Thoracic aorta (tissue), 2 donors: ENCODE measurements at places on chromosomes 1 and 21. TPM values are rescaled to one million over a fixed set of nuclear protein-coding genes. Genes with fewer than 3 reads are reported as not detected.

LMX1A gene
- 0.68 TPM for total RNA-seq

ERICH3 gene
- not detected for total RNA-seq

BCL2L15 gene
- 0.14 TPM for total RNA-seq

AQP10 gene
- total RNA-seq, result not detected

MYOC gene
- 38.4 TPM for total RNA-seq

PRKAA2 gene
- total RNA-seq, result 16.9 TPM

SPATA1 gene
- 3.6 TPM for total RNA-seq

DMBX1 gene
- not detected for total RNA-seq

- H3K4me1 ChIP-seq, result peaks cover 18% of the 10 kb centered on the region
- no peaks in the 10 kb centered on the region for H3K36me3 ChIP-seq
- DNase-seq, result no peak
These were observed 20.2 kb upstream of the LRRC3 start for GRCh38 chr21:44434936-44435635.

DNA sequence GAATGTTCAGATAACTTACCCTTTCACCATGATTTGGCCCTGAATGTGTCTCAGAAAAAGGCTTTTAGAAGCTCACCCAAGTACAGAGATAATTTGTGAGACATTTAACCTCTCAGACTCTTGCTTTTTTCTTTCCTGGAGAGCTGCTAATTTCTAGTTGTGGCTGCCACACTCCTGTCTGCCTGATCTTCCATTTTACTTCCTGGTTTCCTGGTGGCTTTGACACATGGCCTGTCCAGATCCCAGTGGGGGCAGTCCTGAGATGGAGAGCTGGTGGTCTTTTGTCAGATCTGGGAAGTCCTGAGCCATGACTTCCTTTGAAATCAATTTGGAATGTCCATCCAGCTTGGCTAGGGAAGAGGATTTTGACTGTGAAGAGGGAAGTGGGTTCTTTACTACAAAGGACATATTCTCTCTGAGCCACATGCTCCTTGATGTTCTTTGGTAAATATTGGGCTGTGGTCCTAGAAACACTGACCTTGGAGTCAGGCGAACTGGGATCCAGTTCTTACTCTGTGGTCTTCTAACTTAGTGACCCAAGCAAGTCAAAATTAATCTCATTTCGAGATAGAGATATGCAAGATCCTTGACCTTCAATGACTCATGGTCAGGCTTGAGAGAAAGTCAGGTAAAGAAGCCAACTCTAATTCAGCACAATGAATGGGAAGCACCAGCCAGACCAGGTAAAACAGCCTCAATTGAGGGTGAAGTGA lies 78.0 kb upstream of the HSD17B7 start:
- H3K27ac ChIP-seq, result no peak overlapping the region
- H3K4me3 ChIP-seq, result no peak overlapping the region
- H3K36me3 ChIP-seq, result no peaks in the 10 kb centered on the region
- peaks cover 49% of the 10 kb centered on the region for H3K4me1 ChIP-seq
- no peak for DNase-seq

GRCh38 chr1:34709547-34709946 lies 45.3 kb upstream of the GJB5 start:
- no peak overlapping the region for H3K27ac ChIP-seq
- DNase-seq, result no peak
- H3K27me3 ChIP-seq, result no peaks in the 10 kb centered on the region
- H3K4me3 ChIP-seq, result no peak overlapping the region
- no peaks in the 10 kb centered on the region for H3K4me1 ChIP-seq

DNA sequence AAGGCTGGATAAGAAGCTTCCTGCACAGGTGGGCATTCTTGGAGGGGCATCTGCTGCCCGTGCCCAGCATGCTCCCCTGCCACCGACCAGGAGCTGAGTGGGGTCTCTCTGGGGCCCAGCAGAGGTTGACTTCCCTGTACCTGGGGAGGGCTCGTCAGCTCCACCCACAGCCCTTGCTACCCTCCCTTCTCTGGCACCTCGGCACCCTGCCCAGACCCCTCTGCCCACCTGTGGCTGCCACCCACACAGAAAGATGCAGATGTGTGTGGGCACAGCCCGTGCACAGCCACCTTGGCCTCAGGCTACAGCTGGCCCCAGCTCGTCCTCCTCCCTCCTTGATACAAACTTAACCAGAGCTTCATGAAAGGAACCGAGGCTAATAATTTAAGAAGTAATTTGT lies 241.2 kb upstream of the VAMP3 start:
- no peaks in the 10 kb centered on the region for H3K27me3 ChIP-seq
- no peak for DNase-seq
- no peaks in the 10 kb centered on the region for H3K36me3 ChIP-seq
- H3K4me3 ChIP-seq, result no peak overlapping the region
- no peak overlapping the region for H3K27ac ChIP-seq

GRCh38 chr21:41611966-41612606 lies 104.1 kb upstream of the TMPRSS2 start:
- H3K4me3 ChIP-seq, result no peak overlapping the region
- H3K27me3 ChIP-seq, result no peaks in the 10 kb centered on the region
- DNase-seq, result no peak
- peak overlapping the region; percentile 96 for H3K27ac ChIP-seq
- no peaks in the 10 kb centered on the region for H3K36me3 ChIP-seq

DNA sequence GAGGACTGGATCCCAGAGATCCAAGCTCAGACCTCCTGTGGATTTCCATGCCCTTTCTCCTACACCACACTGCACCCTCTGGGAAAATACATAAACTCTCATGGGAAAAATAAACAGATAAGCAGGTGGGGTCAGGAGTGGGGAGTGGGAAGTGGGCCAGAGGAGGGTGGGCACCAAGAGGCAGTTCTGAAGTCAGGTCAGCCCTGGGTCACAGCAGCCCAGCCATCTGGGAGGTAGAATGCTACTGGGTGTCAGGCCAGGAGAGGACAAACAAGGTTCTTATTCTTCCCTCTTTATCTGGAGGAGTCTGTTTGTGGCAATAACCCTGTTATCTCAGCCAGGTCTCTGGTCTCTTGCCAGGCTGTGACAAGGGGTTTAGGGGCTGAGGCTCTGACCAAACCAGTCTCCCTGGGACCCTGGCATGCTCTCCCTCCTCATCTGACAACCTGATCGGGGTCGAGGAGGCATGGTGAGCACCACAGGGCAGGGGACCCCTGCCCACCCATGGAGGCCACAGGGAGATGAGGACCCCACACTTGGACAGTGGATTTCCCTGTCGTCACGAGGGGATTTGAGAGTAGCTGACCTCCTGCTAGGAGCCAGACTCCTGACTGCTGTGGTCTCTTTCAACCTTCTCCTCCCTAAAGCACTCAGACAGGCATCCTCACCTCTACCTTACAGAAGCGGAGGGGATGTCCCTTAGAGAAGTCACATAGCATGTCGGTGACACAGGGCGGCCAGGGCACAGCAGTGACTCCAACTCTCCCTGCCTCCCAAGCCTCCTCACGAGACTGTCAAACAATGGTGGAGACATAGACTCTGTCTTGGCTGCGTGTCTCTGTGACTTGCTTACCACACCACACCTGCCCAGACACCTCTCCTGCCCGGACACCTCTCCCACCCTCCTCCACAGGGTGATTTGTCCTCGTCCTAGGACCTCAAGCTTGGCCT lies 51.3 kb upstream of the IFFO2 start:
- peaks cover 22% of the 10 kb centered on the region for H3K4me1 ChIP-seq
- H3K27me3 ChIP-seq, result no peaks in the 10 kb centered on the region
- H3K4me3 ChIP-seq, result no peak overlapping the region
- no peak for DNase-seq
- no peak overlapping the region for H3K27ac ChIP-seq

DNA sequence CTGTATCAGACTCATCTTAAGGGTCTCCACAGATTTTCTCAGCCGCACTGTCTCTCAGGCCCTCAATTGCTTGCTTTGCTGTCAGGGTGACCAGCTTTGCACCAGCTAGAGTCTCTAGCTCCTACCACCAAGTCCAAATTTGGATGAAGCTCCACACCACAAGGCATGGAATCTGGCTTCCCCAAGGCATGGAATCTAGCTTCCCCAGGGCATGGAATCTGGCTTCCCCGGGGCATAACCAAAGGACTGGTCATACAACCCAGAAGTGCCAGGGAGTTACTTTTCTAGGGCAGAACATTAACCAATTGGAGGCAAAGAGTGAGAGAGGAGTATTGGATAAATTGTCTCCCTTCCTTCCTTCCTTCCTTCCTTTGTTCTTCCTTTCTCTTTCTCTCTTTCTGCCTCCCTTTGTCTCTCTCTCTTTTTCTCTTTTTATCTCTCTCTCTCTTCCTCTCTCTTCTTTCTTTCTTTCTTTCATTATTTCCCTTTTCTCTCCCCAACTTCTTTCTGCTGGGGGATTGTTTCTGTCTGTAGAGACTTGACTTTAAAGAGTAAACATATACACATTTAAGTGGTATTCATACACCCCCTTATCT lies 76.9 kb upstream of the HAO2 start:
- no peak overlapping the region for H3K27ac ChIP-seq
- no peak for DNase-seq
- H3K36me3 ChIP-seq, result no peaks in the 10 kb centered on the region
- H3K4me1 ChIP-seq, result no peaks in the 10 kb centered on the region
- no peak overlapping the region for H3K4me3 ChIP-seq

DNA sequence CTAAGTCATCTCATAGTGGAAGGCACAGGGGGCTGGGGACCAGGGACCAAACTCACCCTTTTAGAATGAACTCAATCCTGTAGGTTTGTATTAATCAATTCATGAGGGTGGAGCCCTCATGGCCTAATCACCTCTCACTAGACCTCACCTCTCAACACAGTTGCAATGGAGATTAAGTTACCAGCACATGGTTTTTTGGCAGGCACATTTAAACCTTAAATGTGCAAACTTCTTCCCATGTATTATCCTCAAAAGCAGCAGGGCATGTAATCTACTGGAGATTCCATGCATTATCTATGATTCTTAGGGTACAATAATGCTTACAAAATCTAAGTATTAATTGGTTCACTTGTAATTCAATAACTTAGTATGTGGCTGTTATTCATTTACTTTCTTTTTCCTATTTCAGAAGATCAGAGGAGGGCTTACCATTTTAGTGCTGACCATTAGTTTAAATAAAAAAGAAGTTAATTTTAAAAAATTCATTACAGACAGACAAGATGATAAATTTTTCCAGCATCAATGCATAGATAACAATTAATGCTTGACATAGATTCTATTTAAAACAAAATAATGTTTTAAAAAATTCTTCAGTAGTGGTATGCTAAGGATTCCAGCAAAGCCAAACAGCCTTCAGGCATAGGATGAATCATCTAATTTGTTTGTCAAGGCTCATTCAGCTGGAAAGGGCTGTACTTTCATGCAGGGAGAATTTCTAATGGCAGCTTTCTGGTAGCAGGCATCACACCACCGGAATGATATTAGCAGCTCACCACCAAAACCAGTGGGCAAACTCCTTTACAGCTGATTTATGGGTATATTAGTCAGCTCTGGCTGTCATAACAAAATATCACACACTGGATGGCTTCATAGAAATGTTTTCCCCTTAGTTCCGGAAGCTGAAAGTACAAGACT lies 124.6 kb upstream of the ZNF648 start:
- no peaks in the 10 kb centered on the region for H3K4me1 ChIP-seq
- no peaks in the 10 kb centered on the region for H3K36me3 ChIP-seq
- H3K27ac ChIP-seq, result no peak overlapping the region
- no peak for DNase-seq
- no peaks in the 10 kb centered on the region for H3K27me3 ChIP-seq
- no peak overlapping the region for H3K4me3 ChIP-seq

DNA sequence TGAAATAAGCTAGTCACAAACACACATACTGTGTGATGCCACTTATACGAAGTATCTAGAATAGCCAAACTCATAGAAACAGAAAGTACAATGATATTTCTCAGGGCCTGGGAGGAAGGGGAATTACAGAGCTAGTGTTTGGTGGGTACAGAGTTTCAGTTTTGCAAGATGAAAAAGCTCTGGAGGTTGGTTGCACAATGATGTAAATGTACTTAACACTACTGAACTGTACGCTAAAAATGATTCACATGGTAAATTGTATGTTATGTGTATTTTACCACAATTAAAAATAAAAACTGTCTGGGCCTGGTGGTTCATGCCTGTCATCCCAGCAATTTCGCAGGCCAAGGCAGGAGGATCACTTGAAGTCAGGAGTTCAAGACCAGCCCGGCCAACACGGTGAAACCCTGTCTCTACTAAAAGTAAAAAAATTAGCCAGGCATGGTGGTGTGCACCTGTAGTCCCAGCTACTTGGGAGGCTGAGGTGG lies 15.3 kb upstream of the FHAD1 start:
- no peak overlapping the region for H3K4me3 ChIP-seq
- DNase-seq, result no peak
- no peaks in the 10 kb centered on the region for H3K36me3 ChIP-seq
- no peak overlapping the region for H3K27ac ChIP-seq
- no peaks in the 10 kb centered on the region for H3K27me3 ChIP-seq
- no peaks in the 10 kb centered on the region for H3K4me1 ChIP-seq

DNA sequence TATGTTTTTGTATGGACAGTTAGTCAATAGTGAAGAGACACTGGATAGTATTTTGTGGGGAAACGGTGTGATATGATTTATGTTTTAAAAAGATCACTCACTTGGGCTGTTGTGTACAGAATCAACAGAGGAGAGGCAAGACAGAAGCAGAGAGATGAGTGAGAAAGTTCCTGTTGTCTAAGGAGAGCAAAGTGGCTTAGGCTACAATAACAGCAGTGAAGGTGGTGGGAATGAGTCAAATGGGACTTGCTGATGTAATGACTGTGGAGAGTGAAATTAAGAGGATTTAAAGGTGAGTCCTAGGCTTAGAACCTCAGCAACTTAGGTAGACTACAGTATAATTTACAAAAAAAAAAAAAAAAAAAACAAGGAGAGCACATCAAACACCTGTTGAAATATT lies 169.2 kb upstream of the HP1BP3 start:
- H3K27ac ChIP-seq, result no peak overlapping the region
- H3K4me1 ChIP-seq, result no peaks in the 10 kb centered on the region
- no peak for DNase-seq

DNA sequence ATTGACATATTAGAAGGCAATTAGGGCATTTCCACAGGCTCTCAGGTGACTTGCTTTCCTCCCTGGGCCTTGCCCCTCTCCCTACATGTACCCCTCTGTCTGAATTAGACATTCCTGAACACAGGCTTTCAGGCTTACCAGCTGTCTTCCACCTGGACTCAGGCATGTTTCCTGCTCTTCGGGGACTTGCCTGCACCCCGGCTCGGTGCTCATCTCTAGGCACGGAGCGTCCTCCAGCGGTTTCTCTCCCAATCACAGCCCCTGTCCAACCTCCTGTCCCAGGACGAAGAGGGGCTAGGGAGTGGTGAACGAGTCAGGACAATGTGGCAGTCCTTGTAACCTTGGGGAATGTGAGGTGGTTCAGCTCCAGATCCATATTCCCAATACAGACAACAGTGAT lies 4.2 kb downstream of the PROK1 start:
- no peak overlapping the region for H3K4me3 ChIP-seq
- no peak overlapping the region for H3K27ac ChIP-seq
- H3K4me1 ChIP-seq, result peaks cover 8% of the 10 kb centered on the region
- no peak for DNase-seq

GRCh38 chr1:39105841-39106765 lies 80.0 kb downstream of the NDUFS5 start:
- H3K27ac ChIP-seq, result peak overlapping the region; percentile 93
- H3K27me3 ChIP-seq, result no peaks in the 10 kb centered on the region
- H3K36me3 ChIP-seq, result no peaks in the 10 kb centered on the region
